ENCODE measurements at places on chromosomes 1 and 21. TPM values are rescaled to one million over a fixed set of nuclear protein-coding genes. Genes with fewer than 3 reads are reported as not detected.

GRCh38 chr1:223662943-223663342 is 2.6 kb downstream of the CAPN8 start:
- H3K4me1 ChIP-seq: no peaks in the 10 kb centered on the region
- no peaks in the 10 kb centered on the region for H3K27me3 ChIP-seq
- no peak overlapping the region for H3K27ac ChIP-seq
- no peak for DNase-seq
- no peaks in the 10 kb centered on the region for H3K36me3 ChIP-seq

- DNase-seq: no peak
- H3K4me3 ChIP-seq: no peak overlapping the region
- no peaks in the 10 kb centered on the region for H3K36me3 ChIP-seq
- H3K27me3 ChIP-seq: no peaks in the 10 kb centered on the region
These were observed 155.4 kb downstream of the CLEC20A start for GRCh38 chr1:178341261-178341956.

DNA sequence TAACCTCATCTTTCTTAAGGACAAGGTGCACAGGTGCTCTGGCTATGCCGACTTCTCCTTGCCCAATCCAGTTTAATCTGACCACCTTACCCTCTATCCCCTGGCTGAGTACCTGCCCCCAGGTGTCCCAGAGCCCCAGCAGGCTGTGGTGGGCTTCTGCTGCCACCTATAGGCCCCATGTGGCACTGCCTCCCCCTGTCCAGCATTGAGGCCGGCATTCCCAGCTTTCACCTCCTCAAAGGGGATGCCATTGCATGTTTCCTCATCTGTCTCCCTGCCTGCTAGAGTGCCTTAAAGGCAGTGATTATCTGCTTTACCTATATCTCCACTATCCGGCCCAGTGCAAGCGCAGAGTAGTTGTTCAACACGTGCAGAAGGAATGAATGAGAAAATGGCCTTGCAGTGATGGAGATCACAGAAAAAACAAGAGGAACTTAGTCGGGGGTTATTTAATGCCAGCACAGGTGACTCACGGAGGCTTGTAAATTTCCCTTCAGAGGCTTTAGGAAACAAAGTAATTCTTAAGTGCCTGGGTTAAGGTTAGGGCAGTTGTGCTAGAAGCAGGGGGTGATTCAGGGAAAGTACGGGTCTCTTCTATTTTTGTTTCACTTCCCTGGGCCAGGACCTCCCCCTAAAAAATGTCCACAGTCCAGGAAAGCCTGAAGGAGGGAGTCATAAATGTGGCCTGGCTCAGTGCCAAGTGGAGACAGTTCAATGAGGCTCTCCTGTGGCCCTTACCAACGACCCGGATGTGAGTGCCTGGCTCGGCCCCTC is 131.8 kb upstream of the NGF start:
- peak; percentile 58 for DNase-seq
- no peaks in the 10 kb centered on the region for H3K4me1 ChIP-seq
- H3K4me3 ChIP-seq: no peak overlapping the region

DNA sequence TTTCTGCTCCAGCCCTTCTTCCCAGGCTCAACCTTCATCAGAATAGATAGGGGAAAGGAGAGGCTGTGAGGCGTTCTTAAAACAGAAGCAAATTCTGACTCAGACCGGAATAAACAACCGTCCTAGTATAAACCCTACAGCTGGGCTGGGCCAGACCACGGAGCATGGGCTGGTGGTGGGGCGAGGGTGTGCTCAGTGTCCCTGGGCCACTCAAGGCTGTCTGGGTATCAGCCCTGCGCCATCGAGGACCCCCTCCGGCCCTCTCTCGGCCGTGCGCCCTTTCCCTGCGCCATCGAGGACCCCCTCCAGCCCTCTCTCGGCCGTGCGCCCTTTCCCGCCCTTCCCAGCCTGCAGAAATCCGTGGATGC is 36.0 kb downstream of the CAPN2 start:
- peak overlapping the region; percentile 52 for H3K4me3 ChIP-seq
- no peaks in the 10 kb centered on the region for H3K27me3 ChIP-seq
- peaks cover 14% of the 10 kb centered on the region for H3K4me1 ChIP-seq
- peaks cover 2% of the 10 kb centered on the region for H3K36me3 ChIP-seq
- H3K27ac ChIP-seq: peak overlapping the region; percentile 8

GRCh38 chr1:154223621-154224020 is 2.9 kb downstream of the UBAP2L start:
- DNase-seq: no peak
- H3K27me3 ChIP-seq: no peaks in the 10 kb centered on the region
- peaks cover 40% of the 10 kb centered on the region for H3K36me3 ChIP-seq
- H3K27ac ChIP-seq: no peak overlapping the region

GRCh38 chr1:27605796-27606707 is 2.1 kb upstream of the AHDC1 start:
- no peaks in the 10 kb centered on the region for H3K36me3 ChIP-seq
- peaks cover 16% of the 10 kb centered on the region for H3K4me1 ChIP-seq
- H3K27me3 ChIP-seq: no peaks in the 10 kb centered on the region
- DNase-seq: no peak
- H3K27ac ChIP-seq: no peak overlapping the region
- no peak overlapping the region for H3K4me3 ChIP-seq

GRCh38 chr1:7106442-7107108 is 321.3 kb downstream of the CAMTA1 start:
- no peak for DNase-seq
- no peaks in the 10 kb centered on the region for H3K36me3 ChIP-seq
- no peak overlapping the region for H3K27ac ChIP-seq
- no peaks in the 10 kb centered on the region for H3K4me1 ChIP-seq
- H3K27me3 ChIP-seq: no peaks in the 10 kb centered on the region
- H3K4me3 ChIP-seq: no peak overlapping the region

- H3K36me3 ChIP-seq: no peaks in the 10 kb centered on the region
- no peaks in the 10 kb centered on the region for H3K27me3 ChIP-seq
These were observed 95.6 kb downstream of the RGS2 start for GRCh38 chr1:192904438-192904895.

GRCh38 chr1:96865731-96866685 is 144.4 kb downstream of the PTBP2 start:
- DNase-seq: no peak
- H3K36me3 ChIP-seq: no peaks in the 10 kb centered on the region
- no peak overlapping the region for H3K27ac ChIP-seq
- H3K4me3 ChIP-seq: no peak overlapping the region

GRCh38 chr1:210394281-210394821 is 65.6 kb downstream of the HHAT start:
- H3K27ac ChIP-seq: no peak overlapping the region
- no peak overlapping the region for H3K4me3 ChIP-seq
- H3K4me1 ChIP-seq: no peaks in the 10 kb centered on the region
- H3K27me3 ChIP-seq: no peaks in the 10 kb centered on the region

DNA sequence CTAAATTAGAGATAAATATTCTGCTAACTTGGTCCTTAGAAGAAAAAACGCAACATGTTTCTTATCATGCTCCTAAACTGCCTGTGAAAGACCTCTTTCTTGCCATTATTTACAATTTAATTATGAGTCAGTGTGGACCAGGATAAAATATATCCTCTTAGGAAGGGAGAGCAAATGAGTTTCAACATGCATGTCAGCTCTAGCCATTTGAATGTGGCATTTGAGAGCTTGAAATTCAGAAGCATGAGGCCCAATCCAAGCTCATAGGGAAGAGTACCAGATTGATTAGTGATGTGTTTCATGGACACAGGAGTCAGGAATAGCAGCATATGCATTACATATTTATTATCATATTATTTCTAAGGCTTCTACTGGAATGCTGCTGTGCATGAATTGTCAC is 39.3 kb downstream of the TBX15 start:
- H3K36me3 ChIP-seq: no peaks in the 10 kb centered on the region
- no peak overlapping the region for H3K4me3 ChIP-seq
- no peak for DNase-seq
- no peaks in the 10 kb centered on the region for H3K4me1 ChIP-seq
- H3K27me3 ChIP-seq: no peaks in the 10 kb centered on the region

DNA sequence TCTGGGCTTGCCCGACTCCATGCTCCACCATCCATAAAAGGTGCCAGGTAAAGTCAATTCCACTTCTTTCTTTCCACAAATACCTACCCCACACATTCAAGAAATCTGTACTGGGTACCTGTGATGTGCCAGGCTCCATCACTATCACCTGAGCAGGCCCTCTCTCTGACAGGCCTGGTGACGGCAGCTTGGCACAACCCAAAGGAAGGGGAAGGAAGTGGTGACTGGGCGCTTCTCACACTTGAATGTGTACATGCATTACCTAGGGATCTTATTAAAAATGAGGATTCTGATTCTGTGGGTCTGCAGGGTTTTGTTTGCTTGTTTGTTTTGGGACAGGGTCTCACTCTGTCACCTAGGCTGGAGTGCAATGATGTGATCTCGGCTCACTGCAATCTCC is 7.5 kb downstream of the HTR1D start:
- H3K27ac ChIP-seq: no peak overlapping the region
- H3K36me3 ChIP-seq: no peaks in the 10 kb centered on the region
- H3K4me3 ChIP-seq: no peak overlapping the region
- no peaks in the 10 kb centered on the region for H3K4me1 ChIP-seq

- DNase-seq: peak; percentile 92
- no peaks in the 10 kb centered on the region for H3K4me1 ChIP-seq
- H3K27ac ChIP-seq: no peak overlapping the region
- no peaks in the 10 kb centered on the region for H3K27me3 ChIP-seq
These were observed 58.0 kb downstream of the RBM11 start for GRCh38 chr21:14273736-14274538.

- H3K4me3 ChIP-seq: no peak overlapping the region
- no peaks in the 10 kb centered on the region for H3K27me3 ChIP-seq
- no peaks in the 10 kb centered on the region for H3K4me1 ChIP-seq
These were observed 139.3 kb upstream of the NFIA start for GRCh38 chr1:60942896-60943638.

DNA sequence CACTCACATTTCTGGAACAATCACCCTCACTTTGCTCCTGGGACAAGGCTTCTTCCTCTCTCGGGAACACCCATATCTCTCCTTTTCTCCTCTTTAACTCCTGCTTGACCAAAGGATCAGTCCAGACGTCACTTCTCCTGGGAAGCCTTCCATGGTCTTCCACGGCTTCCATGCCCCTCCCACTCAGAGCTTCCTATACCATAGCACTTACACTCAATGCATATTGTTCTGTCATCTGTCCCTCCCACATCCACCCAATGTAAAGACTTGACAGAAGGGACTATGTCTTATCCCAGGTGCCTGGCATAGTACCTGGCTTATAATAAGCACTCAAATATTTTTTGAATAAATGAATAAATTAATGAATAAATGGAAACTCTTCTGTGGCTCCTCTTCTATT is 28.2 kb downstream of the CD34 start:
- H3K36me3 ChIP-seq: no peaks in the 10 kb centered on the region
- H3K27ac ChIP-seq: no peak overlapping the region
- H3K4me3 ChIP-seq: no peak overlapping the region
- H3K4me1 ChIP-seq: no peaks in the 10 kb centered on the region

GRCh38 chr1:37469386-37469785 is 5.0 kb upstream of the ZC3H12A start:
- no peak overlapping the region for H3K4me3 ChIP-seq
- no peak for DNase-seq
- no peaks in the 10 kb centered on the region for H3K27me3 ChIP-seq
- H3K27ac ChIP-seq: no peak overlapping the region

GRCh38 chr21:42561762-42562650 is 48.4 kb downstream of the SLC37A1 start:
- no peak overlapping the region for H3K27ac ChIP-seq
- H3K27me3 ChIP-seq: no peaks in the 10 kb centered on the region
- no peaks in the 10 kb centered on the region for H3K4me1 ChIP-seq
- peaks cover 3% of the 10 kb centered on the region for H3K36me3 ChIP-seq

- no peaks in the 10 kb centered on the region for H3K36me3 ChIP-seq
- peaks cover 8% of the 10 kb centered on the region for H3K4me1 ChIP-seq
- no peak overlapping the region for H3K4me3 ChIP-seq
- H3K27ac ChIP-seq: no peak overlapping the region
- DNase-seq: no peak
These were observed 56.1 kb downstream of the HSF2BP start for GRCh38 chr21:43603233-43603626.

Gene RTCA
- 12.5 TPM for total RNA-seq

Gene PLPP3
- 64.4 TPM for total RNA-seq

Gene SLC37A1
- 4.0 TPM for total RNA-seq

Gene IFNLR1
- 3.8 TPM for total RNA-seq

Gene LMNA
- total RNA-seq: 102 TPM

Gene CCDC190
- not detected for total RNA-seq

Gene C4BPB
- total RNA-seq: 297 TPM

Gene LMOD1
- 3.5 TPM for total RNA-seq

Gene HMCN1
- total RNA-seq: 7.5 TPM

Gene NECTIN4
- not detected for total RNA-seq

All from right lobe of liver (tissue), 6 donors.